NCI-H1930 (cell line): ENCODE measurements at places on chromosomes 12 and 14.

GRCh38 chr12:19201661-19202060 is 72.1 kb downstream of the PLEKHA5 start:
- DNase-seq, result no peak

GRCh38 chr12:90773491-90773890 is 181.5 kb downstream of the CCER1 start:
- no peak for DNase-seq

GRCh38 chr12:2101771-2102170 is 49.0 kb downstream of the CACNA1C start:
- DNase-seq, result no peak

GRCh38 chr12:121009741-121010140 is 6.5 kb downstream of the C12orf43 start:
- no peak for DNase-seq

DNA sequence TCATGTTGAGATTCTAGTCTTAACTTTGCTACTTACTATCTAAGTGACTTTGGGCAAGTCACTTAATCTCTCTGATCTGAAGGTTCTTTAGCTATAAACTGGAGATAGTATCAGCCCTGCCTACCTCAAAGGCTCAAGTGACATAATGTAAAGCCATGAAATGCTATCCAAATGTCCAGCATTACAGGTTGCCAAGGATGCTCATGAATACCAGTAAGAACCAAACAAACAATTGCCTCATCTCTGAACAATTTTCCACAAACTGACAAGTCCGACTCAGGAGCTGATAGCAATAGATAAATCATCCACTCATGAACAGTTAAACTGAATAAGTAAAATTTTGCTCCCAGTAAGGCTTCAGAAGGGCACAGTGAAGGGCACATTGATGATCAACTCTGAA is 51.5 kb downstream of the LMNTD1 start:
- no peak for DNase-seq

DNA sequence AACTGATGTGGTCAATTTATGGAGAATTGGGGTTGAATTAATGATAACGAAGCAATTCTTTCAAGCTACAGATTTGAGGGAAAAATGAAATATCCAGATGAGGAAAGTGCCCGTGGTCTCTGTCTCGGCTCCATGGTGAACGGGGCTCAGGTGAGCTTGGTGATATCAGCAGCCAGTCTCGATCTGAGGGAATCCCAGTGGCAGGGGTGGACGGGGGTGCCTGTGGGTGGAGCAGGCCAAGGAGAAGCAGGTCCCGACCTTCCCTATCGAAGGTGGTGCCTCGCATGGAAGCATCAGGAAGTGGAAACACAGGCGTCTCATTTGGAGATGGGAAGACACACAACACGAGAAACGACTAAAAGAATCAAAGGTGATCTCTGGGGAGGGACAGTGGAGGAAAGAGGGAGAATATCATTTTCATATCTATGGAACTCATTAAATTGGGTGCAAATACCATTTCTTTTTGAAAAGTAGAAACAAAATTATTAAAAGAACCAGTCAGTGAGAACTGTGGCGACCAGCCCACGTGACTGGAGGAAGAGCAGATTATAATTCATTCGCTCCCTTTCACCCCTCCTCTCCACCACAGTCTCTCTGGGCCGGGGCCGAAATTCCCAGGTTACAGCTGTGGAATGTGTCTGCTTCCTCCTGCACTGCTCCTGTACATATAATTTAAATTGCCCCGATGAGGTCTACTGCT is 354.3 kb upstream of the SFSWAP start:
- no peak for DNase-seq

GRCh38 chr14:70882776-70883492 is 24.3 kb upstream of the PCNX1 start:
- no peak for DNase-seq

GRCh38 chr12:49188201-49188915 is 522 bp downstream of the TUBA1A start:
- DNase-seq, result peak; percentile 17

DNA sequence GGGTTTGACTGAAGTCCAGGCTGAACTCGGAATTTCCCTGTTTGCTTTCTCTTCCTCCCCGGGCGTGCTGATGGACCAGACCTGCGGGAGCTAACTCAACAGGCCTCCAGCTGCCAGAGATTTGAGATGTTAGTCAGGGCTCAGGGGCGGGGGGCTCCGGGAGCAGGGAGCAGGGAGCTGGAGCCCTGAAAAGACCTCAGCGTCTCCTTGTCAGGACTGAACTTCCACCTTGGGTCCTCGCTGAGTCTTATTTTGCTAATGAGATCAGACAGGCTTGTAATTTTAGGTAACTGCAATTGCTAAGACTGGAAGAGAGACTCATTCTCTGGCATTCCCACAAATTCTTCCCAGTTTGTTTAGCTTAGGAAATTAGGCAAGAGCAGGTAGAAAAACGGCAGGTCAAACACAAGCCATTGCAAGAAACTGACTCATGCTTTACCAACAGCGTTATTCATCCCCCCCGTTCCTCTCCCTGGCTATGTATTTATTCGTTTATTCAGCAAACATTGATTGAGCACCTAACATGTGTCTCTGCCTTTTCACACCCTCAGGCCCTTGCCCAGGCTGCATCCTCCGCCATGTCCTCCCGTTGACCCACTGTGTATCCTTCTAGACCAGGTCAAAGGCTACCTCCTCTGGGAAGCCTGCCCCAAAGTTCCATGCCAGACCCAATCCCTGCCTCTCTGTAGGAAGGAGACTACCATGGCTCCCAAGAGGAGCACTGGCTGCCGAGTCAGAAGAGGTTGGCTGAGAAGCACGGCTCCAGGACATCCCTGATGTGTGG is 80.4 kb upstream of the DIO3 start:
- no peak for DNase-seq

DNA sequence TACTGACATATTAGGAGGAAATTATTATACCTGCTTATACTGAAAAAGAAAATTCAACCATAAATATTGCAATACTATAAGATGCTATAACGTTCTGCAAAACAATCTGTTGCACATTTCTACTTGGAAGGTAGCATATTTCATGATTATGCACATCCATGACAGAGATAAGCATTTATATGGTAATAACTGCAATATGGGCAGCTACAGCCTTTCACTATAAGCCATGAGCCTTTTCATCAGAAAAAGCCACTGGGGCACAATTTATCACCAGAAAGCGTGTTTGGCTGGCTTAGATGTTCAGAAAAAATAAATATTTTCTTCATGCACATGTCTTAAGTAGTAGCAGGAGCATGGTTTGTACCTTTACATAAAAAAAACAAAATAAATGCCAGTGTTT is 340.7 kb downstream of the GALC start:
- DNase-seq, result no peak

DNA sequence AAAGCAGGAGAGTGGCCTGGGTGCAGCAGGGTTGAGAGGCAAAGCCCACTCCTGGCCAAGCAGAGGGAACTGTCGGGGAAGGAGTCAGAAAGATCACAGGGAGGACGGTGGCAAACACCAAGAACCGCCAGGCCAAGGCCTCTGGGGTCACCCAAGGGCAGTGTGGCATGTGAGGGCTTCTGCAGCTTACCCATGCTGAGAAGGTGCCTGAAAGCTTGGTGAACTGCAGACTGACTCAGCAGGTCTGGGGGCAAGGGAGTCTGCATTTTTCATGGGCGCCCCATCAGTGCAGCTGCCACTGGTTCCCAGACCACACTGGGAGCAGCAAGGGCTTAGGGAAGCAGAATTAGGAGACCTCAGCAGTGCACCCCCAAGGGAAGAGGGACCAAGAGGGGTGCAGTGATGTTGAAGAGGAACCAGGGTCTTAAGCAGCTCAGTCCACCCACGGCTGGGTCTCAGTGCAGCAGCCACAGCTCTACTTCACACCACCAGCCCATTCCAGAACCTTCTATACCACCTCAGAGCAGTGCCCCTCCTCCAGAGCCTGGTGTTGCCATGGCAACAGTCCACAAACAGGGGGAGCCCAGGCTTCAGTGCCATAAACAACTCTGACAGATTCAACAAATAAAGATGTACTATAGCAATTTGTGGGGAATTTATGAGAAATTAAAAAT is 59.4 kb downstream of the ITPK1 start:
- DNase-seq, result no peak

GRCh38 chr14:102726191-102726949 is 50.9 kb upstream of the TRAF3 start:
- no peak for DNase-seq

DNA sequence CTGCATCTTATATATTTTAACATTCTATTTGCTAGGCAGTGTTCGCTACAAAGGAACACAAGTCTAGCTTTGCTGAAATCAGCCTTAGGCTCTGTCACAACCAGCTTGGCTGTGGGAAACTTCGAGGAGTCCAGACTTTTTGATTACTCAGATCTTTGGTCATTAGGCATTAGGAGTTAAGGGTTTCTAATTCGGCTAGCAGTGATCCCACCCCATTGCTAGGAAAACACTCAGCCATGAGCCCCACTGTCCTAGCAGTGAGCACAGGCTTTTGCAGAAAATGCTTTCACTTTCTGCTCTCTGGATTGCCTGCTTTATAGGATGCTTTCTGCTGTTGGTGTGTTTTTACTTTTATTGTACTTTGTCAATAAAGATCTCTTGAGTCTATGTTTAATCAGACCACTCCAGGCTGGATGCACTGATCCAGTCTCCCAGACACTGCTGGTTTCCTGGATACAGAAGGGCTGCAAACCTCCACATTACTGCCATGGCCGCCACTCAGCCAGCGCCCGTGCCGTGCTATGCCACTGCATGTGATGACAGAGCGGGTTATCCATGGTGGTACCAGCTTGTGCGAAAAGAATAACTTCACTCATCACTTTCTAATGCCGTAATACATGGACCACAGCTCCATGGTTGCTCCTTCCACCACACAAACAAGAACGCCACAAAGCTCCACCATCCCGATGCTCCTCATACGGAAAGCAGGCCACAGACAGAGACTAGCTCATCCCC is 41.0 kb upstream of the PYGL start:
- no peak for DNase-seq

DNA sequence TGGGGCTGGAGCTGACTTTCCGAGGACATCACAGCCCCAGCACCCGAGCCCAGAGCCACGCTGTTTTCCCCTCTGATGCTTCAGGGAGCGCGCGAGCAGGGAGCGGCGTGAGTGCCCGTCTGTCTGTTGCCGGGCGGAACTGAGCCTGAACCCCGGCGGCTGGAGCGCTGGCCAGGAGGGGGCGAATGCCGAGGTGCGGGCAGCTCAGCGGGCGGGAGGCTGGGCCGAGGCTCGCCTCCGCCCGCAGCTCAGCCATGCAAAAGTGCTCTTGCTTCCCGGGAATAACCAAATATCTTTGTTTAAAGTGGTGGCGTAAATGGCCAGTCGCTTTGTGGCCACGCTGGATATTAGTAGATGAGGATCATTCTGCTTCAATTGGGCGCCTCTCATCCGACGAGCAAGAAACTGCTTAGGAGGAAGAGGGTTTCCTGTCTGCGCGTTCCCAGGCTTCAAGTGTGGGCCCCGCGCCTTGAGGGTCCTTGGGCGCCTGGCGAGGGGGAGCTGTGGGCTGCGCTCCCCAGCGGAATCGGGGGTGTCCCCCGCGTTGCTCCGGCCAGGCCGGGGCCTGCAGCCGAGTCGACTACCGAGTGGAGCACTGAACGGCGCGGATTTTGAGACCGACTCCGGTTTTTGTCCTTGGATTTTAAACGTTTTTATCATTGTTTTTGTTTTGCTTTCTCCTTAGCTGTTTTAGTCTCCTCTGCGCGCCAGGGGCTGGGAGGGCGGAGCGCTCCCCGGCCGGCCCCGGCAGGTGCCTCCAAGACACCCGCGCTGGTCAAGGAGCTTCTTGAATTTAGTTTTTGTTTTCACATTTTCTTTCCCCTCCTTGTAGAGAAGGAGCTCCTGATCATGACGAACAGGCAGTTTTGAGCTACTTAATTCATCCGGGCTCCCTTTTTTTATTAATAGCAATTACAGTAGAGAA is 831 bp upstream of the NKX2-1 start:
- DNase-seq, result peak; percentile 41

DNA sequence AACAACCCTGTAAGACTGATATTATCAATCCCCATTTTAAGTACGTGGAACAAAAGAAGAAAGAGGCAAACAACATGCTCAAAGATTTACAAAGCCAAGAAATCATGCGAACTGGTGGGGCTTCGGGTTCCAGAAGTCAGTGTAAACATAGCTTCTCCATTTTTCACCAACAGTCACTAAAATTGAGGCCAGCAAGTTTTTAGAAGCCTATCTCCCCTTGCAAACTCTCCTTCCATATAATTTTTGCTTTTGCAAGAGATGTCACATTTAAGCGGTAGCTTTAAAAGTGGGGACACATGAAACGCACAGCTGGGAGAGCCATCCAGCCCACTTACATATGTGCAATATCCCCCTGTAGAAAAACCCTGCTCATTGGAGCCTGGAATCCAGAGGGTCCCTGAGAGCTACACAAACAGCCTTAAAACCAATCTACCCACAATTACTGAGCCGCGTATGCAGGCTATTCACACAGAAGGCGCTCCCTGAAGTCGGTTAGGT is 797 bp downstream of the SLC11A2 start:
- DNase-seq, result no peak

GRCh38 chr12:32535288-32535999 is 136.1 kb downstream of the FGD4 start:
- DNase-seq, result peak; percentile 31

DNA sequence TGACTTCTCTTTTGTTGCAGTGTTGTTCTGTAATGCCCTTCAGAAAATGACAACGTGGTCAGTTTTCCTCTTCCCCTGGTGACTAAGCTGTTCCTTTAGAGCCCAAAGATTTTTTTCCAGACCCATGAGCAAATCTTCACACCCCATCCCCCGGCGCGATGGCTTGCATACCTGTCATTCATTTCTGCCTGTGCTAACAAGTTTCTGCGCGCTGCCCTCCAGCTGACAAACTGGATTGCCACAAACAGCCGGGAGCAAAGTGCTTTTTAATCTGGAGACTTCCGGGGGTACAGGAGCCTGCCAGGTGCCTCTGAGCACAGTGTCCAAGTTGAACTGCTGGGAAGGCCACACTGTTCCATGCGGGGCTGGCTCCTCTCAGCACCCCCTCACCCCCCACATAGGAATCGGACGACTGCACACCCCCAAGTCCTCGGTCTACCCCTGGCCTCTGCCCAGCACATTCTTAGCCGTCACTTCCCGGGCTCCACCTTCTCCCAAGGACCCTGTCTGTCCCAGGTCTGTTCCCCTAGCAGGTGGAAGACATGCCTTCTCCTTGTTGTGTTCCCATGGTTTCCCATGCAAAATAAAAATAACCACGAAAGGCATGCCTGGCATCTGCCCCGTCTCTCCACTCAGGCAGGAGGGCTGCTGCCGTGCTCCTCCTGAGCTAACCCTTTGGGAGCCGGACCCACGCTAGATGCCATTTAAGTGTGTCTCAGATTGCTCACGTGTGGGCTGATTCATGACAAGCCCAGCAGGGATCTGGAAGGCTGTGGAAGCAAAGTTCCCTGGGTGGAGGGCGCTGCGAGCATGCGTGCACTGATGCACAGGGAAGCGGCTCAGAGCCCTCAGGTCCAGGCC is 14.1 kb downstream of the RILPL1 start:
- DNase-seq, result no peak

DNA sequence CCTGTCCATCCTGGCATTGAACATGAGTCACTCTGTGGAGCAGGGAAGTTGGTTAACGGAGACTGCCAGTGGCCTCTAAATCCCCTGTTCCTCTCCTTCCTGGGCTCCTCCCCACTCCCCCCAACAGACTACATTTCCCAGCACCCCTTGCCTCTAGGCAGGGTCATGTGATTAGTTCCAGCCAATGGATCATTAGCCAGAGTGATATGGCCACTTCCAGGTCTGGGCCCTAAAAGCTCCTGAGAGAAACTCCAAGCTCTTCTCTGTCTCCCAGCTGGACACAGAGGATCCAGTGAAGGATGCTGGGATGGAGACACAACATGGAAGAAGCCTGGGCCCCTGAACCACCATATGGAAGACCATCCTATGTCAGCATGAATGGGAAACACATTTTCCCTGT is 54.4 kb upstream of the RFLNA start:
- peak; percentile 10 for DNase-seq
